Kidney (tissue), 22 donors: ENCODE measurements at places on chromosomes 6 and 20. TPM values are rescaled to one million over a fixed set of nuclear protein-coding genes. Genes with fewer than 3 reads are reported as not detected.

Gene NKX2-2
- total RNA-seq: not detected

- no peak for DNase-seq
Measured at GRCh38 chr6:130696806-130697205, 130.4 kb upstream of the SMLR1 start.

GRCh38 chr20:21234806-21235483, 68.2 kb upstream of the XRN2 start:
- DNase-seq: no peak

- DNase-seq: no peak
Measured at GRCh38 chr20:1376408-1377270, 16.2 kb downstream of the FKBP1A start.

Gene SPATA25
- total RNA-seq: 6.7 TPM
